ENCODE measurements at places on chromosomes 1 and 21.

DNA sequence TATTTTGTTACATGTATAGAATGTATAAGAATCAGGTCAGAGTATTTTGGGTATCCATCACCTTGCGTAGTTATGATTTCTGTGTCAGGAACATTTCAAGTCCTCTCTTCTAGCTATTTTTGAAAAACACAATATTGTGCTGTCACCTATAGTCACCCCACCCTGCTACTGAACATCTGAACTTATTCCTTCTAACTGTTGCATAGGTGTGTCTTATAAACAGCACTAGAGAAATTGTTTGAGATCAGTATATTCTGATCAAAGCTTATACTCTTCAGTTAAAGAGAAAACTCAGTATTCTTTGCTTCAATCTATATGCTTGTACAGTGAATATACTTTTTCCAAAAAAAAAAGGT lies 96.0 kb downstream of the ASH1L start:
- DNase-seq, result no peak

GRCh38 chr1:47351305-47351704 lies 17.7 kb downstream of the CMPK1 start:
- DNase-seq, result no peak

GRCh38 chr21:33892853-33893252 lies 22.8 kb downstream of the ATP5PO start:
- DNase-seq, result no peak

GRCh38 chr1:175208773-175209492 lies 16.4 kb upstream of the KIAA0040 start:
- DNase-seq, result no peak

DNA sequence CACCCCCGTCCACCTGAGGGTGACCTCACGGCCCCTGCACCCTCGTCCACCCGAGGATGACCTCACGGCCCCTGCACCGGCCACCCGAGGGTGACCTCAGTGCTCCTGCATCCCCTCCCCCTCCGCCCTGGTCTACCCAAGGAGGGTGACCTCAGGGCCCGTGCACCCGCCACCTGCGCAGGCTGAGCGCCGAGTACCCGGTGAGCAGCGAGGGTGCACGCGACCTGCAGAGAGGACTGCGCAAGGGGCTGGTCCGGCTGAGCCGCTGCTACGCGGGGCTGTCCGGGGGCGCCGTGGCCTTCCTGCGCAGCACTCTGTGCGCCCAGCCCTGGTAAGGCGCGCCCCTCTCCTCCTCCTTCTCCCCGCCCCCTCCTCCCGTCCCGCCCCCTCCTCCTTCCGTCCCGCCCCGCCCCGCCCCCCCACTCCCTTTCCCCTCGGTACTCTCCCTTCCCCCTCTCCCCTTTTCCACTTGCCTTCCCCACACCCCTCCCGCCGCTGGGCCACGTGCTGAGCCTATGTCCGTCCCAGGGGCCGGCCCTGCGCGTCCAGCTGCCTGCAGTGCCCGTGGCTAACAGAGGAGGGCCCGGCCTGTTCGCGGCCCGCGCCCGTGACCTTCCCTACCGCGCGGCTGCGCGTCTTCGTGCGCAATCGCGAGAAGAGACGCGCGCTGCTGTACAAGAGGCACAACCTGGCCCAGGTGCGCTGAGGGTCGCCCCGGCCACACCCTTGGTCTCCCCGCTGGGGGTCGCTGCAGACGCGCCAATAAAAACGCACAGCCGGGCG lies 28.4 kb downstream of the TRIM11 start:
- peak; percentile 89 for DNase-seq

- DNase-seq, result no peak
These were observed 37.0 kb upstream of the EPS15 start for GRCh38 chr1:51555866-51556619.

DNA sequence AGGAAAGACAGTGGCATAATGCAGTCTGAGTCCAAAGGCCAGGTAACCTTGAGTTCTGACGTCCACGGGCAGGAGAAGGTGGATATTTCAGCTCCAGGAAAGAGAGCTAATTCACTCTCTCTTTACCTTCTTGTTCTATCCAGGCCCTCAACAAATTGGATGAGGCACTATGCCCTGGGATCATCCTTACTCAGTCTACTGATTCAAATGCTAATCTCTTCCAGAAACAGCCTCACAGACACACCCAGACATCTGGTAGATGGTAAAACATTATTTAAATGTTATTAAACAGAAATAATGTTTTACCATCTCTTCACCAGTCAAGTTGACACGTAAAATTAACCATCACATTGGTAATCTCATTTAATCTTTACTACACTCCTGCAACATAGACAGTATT lies 73.0 kb downstream of the RBM11 start:
- DNase-seq, result peak; percentile 30

DNA sequence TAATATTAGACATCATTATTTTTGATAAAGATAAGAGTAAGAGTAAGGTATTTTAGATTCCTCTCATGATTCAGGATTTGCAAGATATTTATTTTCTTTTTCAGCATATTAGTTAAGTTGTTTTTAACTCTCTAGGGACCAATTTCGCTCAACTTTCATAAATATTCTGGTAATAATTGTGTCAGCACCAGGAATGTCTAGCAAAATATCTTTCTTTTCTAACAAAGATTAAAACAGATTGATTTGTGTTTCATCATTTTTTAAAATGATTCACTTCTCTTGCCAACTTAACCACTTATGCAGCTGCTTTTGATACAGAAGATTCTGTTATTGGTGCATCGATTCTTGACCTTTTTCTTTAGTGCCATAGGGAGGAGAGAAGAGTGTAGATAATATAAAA lies 172.8 kb upstream of the PTGFR start:
- DNase-seq, result no peak

GRCh38 chr21:32565856-32566465 lies 19.4 kb downstream of the TCP10L start:
- DNase-seq, result no peak

DNA sequence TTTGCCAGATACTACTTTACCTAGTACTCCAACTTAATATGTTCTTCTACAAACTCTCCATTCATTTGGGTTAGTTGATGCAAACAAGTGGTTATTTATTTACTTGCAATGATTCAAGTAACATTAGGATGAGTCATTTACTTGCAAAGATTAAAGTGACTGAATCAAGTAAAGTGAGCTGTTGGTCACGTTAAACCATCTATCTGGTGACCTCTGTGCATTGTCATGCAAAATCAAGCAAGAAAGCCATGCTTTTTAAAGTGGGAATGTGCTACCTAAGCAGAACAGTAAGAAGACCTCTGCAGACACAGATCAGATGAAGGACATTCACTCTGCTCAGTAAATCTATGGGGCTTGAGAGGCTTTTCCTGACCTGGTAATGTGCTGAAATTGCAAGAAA lies 254.7 kb downstream of the LRRIQ3 start:
- DNase-seq, result no peak

DNA sequence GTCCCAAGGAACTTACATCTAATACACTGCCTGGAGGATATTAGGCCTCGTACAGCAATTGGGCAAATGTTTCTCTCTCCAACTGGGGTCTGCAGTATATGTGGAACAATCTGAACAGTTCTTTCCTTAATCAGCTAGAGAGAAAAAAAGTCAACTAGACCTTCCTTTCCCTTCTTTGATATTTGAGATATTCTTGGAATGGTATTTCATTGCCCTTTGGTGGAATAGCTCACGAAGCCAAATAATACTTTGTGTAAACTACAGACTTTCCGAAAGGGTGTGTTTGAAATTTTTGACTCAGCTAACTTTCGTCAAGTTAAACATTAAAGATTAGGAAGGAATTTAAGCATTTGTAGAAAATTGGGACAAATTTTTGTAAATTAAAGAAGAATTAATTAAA lies 425.6 kb downstream of the RWDD3 start:
- no peak for DNase-seq

- DNase-seq, result peak; percentile 12
These were observed 1.8 kb downstream of the SWT1 start for GRCh38 chr1:185158800-185159199.

- no peak for DNase-seq
These were observed 15.9 kb upstream of the KIF21B start for GRCh38 chr1:201039418-201039817.

DNA sequence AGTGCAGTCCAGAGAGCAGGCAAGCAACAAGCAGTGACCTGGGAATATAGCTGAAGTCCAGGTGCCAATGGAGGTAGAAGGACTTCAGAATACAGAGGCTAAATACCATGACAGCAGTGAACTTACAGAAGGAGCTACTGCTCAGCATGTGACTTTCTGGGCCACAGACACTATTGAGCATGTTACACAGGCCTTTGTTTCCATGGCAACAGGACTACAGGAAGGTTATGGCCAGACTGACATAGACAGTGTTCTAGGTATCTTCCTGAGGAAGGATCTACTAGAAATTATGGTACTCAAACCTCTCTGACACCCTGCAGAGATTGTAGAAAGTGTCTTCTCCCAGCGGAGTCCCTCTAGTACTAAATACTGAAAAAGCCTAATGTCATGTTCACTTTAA lies 11.0 kb downstream of the OR2M5 start:
- DNase-seq, result no peak

All from umbilical cord (tissue), 2 donors.